Stimulated activated CD4-positive, alpha-beta T cell treated with anti-CD3 and anti-CD28 coated beads, TNF-alpha, amount 100 ng/mL, for 24 hours (primary cell): ENCODE measurements at places on chromosomes 5 and 9.

DNA sequence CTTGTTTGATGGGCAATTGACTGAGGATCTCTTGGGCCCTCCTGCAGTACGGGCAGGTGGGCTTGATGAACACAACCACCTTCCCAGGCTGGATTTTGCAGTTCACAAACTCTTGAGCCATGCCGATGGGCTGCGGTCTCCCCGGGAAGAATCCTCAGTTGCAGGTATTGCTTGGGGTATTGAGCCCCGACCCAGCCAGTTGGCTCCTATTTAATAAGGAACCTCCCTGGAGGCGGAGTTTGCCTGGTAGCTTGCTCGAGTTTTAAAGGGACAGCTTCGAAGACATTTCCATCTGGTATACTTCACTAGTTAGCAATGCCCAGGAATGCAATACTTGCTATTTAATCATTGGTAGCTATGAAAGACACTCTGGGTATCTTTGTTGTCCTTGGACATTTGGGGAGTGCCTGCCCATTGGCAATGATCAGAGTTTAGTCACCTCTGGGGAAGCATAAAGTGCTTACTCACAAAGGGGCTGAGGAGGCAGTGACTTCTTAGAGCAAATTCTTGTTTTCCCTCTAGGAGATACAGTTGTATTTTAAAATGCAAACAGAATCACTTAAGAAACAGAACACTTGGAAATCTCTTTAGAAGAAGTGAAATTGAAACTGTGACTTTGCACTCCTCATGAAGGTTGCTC lies at the start of gene GLRX:
Gene GLRX, minus strand, starts transcription at position 185 of the 640 bp plus-strand sequence. Its CDS starts 64 bp downstream, at position 121.
- peak; percentile 45 for DNase-seq

- DNase-seq, result no peak
Observed at GRCh38 chr5:25850581-25850980, 1187.8 kb downstream of the CDH9 start.

- DNase-seq, result no peak
Observed at GRCh38 chr9:17739736-17740135, 160.9 kb downstream of the SH3GL2 start.

DNA sequence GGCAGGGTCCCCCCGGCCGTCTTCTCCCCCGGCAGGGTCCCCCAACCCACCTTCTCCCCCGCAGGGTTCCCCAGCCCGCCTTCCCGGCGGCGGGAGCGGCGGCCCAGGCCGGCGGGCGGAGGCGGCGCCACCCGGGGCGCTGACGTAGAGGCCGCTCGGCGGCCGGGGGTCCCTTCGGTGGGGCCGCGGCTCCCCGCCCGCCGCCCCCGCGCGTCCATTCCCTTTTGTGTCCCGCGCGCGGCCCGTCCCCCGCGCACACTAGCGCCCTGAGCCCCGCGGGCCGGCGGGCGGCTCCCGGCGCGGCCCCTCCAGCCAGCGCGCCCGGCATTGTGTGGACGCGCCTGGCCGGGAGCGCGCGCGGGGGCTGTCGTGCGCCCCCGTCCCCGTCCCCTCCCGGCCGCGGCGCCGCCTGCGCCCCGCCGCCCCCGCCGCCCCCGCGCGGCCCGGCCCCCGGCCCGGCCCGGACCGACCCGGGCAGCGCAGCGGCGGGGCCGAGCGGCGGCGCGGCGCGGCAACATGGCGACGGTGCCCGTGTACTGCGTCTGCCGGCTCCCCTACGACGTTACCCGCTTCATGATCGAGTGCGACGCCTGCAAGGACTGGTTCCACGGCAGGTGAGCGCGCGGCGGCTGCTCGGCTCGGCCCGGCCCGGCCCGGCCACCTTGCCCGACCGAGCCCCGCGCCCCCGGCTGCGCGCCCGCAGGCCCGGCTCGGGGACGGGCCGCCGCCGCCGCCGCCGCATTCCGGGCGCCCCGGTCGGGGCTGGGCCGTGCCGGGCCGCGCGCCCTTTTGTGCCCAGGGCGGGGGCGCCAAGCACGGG lies at the start of gene PHF2:
Gene PHF2, plus strand, starts transcription at position 327 of the 820 bp plus-strand sequence. Its CDS starts 190 bp downstream, at position 517.
- peak; percentile 26 for DNase-seq

DNA sequence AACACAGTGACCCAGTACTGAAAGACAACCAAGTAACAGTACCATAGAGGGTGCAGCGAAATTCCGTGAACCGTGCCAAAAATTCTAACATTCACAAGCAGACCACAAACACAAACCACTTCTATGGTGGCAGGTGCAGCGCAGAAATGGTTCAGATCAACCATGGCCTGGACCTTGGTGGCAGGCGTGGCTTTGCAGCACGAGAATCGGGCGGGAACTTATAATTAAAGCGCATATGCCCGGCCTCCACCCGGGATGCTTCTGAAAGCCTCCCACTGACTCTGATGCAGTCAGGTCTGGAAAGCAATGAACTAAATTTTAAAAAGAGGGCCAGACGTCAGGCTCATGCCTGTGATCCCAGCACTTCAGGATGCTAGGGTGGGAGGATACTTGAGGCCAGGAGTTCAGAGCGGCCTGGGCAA lies 68.0 kb upstream of the TBC1D9B start:
- no peak for DNase-seq

GRCh38 chr5:121462441-121462840 lies 389.2 kb upstream of the FTMT start:
- DNase-seq, result no peak

DNA sequence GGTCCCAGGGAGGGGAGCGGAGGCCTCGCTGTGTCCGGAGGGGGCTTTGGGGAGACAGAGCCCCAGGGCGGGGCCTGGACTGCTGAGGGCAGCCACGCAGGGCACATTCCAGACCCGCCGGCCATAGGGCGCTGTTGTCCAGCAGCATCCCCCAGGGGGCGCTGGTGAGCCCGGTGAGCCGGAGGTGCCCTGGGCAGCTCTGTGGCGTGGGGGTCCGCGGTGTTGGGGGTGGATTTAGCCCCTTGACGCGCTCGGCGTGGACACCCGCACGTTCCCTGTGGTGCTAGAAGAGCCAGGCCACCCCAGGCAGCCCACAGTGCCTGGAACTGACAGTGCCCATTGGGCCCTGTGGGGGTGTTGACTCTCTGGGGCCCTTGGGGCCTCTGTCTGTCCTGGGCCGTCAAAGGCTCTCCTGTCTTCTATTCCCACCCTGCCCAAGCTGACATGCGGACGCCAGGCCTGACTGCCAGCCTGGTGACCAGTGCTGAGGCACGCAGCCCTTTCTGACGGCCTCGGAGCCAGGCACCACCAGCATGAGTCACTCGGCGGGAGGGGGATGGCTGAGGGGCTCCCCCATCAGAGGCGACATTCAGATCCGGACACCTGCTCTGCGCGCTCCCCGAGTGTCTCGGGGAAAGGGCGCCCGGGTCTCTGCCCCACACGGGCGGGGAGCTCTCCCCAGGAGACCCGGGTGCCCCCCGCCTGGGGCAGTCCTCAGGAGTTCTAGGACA lies 23.9 kb downstream of the TPPP start:
- no peak for DNase-seq

- DNase-seq, result no peak
Observed at GRCh38 chr9:78566948-78567675, 270.2 kb downstream of the PSAT1 start.

DNA sequence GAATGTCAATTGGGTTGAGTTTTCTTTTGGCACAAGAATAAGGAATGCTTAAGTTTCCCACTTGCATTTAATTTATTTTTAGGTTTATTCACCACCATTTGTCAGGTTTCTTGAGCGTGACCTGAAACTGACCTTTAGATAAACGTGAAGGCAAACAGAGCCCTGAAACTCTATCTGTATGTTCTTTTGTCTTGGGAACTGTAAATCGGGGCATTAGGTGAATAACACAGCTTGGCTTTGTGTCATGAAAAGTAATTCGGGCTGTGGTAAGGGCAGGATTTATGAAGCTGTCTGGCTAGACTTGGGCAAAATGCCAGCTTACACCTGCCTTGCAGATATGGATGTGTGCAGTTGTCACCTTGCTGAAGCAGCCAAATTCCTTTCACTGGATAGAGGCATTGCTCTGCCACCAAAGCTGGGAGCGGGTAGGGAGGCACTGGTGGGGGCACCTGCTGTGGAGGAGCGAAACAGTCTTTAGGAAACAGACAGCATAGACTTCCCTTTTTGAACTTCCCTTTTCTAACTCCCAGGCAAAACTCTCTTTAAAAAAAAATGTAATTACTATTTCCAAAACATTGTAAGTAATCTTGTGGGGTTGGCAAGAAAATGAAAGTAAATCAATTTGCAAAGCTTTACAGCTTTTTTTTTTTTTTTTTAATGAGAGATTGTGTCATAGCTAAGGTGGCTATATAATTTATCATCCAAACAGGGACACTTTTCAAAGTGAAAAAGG lies 545.2 kb downstream of the CSNK1G3 start:
- no peak for DNase-seq

- no peak for DNase-seq
Observed at GRCh38 chr9:114166614-114167572, 11.6 kb downstream of the COL27A1 start.

DNA sequence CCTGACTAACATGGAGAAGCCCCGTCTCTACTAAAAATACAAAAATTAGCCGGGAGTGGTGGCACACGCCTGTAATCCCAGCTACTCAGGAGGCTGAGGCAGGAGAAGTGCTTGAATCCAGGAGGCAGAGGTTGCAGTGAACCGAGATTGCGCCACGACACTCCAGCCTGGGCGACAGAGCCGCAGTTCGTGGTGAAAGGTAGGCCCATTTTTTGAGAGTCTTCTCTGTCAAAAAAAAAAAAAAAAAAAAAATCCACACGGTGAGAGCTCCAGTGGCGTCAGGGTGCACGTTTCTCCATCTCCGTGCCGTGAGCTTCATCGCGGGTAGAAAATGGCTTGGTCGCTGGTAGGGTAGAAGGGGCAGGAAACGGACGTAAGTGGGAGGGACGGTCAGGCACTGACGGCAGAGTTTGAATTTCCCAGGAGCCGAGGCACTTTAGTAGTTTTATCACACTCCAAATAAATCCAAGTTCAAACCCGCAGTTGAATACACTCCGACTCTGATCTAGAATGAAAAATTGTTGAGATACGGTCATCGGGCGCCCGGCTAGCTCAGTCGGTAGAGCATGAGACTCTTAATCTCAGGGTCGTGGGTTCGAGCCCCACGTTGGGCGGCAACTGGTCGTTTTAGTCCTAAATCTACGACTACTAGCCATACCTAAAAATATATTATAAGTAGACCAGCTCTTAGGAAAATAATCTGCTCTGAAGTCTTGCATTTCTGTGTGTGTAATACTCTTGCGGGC lies 2.4 kb upstream of the TRIM7 start:
- peak; percentile 84 for DNase-seq

- DNase-seq, result no peak
Observed at GRCh38 chr5:144144956-144145751, 25.3 kb downstream of the YIPF5 start.

- no peak for DNase-seq
Observed at GRCh38 chr5:44532981-44533380, 143.8 kb upstream of the FGF10 start.

GRCh38 chr9:76530458-76531110 lies 71.6 kb downstream of the GCNT1 start:
- DNase-seq, result no peak

GRCh38 chr5:31531543-31531887 lies 378 bp downstream of the DROSHA start:
- DNase-seq, result no peak

- DNase-seq, result no peak
Observed at GRCh38 chr9:96161819-96162218, 140.2 kb downstream of the HSD17B3 start.

DNA sequence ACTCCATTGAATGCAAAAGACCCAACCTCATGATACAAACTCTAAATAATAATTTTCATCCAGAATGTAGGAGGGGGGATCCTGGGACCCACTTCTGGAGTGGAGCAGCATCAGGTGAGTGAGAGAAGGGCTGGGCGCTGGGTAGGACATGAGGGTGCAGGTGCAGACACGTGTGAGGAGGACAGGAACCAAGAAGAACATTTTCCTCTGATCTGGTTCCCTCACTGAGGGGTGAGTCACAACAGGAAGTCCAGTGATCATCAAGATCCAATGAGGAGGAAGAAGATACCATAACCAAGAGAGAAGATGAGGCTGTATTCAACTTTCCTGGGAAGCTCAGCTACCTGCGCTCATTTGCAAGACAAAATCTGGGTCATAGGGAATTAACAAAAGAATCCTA lies 57.4 kb downstream of the SFXN1 start:
- DNase-seq, result no peak

- DNase-seq, result no peak
Observed at GRCh38 chr9:5866272-5866671, 24.4 kb upstream of the MLANA start.

GRCh38 chr5:115586525-115587146 lies 15.6 kb downstream of the TICAM2 start:
- DNase-seq, result no peak

DNA sequence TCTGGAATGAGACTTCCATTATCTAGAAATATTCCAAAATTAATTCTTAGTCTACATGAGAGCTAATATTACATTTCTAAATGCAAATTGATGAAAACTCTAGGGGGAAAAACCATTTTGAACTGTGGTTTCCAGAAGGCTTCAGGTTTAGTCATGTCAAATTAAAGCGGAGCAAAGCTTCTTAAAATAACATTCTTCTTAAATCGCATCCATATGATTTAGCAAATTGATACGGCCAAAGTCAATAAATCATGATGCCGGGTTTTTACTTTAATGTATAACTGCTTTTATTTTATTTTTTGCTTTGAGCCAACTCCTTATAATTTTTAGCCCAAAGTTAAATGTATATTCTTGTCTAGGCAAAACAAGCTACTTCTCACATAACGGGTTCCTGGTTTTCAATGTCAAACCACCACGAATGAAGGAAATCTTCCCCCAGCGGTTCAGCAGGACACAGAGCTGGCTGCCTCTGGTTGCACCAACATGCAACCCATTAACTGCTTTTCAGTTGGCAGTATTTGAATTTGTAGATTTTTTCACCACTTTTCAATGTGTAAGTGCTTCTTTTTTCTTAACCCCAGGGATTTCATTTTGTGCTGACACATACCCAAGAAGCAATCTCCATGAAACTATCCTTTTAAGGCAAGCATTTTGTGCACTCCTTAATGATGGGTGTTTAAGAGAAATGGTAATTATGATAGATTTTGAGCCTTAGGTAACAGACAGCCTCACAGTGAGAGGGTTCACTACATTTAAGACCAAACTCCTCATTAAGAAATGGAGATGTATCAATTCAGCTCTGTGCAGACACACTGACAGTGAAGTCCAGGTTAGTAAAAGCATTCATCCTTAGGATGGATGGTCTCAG lies 35.5 kb downstream of the EFNA5 start:
- no peak for DNase-seq

DNA sequence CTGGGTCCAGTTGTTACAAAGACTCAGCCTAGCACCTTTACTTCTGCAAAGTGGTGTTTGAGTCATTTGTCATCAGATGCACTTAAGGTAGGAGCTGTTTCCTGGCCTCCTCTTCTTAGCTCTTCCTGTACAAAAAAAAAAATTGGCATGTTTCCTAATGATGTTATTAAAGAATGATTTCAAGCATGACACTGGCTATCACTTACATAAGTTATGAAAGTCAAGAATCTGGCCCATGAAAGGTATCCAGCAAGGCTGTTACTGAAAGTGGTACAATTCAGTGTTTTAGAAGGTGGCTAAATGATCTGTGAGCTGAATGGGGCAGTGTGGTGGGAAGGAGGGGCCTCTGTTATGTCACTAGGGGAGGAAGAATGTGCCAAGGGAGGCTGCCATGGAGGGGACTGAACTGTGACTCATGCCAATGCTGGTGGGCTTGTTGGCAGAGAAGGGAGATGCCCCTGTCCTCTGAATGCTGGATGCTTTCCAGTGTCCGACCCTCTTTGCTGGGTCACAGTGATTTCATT lies 175.1 kb upstream of the MAP1B start:
- no peak for DNase-seq
